Stimulated activated CD4-positive, alpha-beta T cell treated with anti-CD3 and anti-CD28 coated beads, Interleukin-4, amount 100 ng/mL, for 4 hours (primary cell): ENCODE measurements at places on chromosomes 12 and 14.

- DNase-seq: no peak
Observed at GRCh38 chr12:52291267-52291935, at the start of gene KRT81. KRT81 (minus strand) TSS chr12:52291534; CDS start chr12:52291465, 69 bp downstream.

- no peak for DNase-seq
Observed at GRCh38 chr14:101506926-101507835, 54.1 kb upstream of the DIO3 start.

- peak; percentile 24 for DNase-seq
Observed at GRCh38 chr12:109518820-109519665, 41.6 kb downstream of the UBE3B start.

- no peak for DNase-seq
Observed at GRCh38 chr14:51118993-51119392, 24.1 kb upstream of the TRIM9 start.

GRCh38 chr12:52703878-52704277, 554 bp upstream of the KRT77 start:
- no peak for DNase-seq

- DNase-seq: no peak
Observed at GRCh38 chr12:5333096-5333495, 98.8 kb upstream of the NTF3 start.

DNA sequence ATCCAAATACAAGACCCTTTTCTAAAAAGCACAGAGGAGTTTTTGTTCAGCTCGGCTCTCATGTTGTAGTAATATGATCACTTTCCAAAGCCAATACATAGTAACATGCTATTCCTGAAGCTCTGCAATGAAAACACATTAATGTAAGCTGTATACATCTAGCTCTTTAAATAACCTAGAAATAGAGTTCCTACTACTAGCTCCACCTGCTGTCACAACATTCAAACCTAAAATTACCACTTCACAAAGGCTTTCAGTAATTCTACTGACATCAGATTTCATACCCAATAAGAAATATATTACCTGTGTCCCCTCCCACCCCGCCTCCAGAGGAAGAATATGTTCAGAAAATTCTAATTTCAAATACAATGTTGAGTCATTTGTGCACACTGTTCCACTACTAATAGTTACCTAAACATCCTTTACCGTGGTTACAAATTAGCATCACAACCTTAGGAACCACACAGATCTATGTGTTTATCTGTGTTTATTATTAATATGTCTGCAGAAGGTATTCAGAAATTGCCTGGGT, 17.8 kb downstream of the EFCAB11 start:
- no peak for DNase-seq

- no peak for DNase-seq
Observed at GRCh38 chr12:115870021-115870420, 407.5 kb downstream of the MED13L start.

GRCh38 chr14:33851931-33852330, 98.9 kb downstream of the EGLN3 start:
- DNase-seq: no peak

GRCh38 chr12:47534695-47535094, 171.1 kb downstream of the RPAP3 start:
- DNase-seq: no peak

- no peak for DNase-seq
Observed at GRCh38 chr14:77131871-77132486, 9.6 kb downstream of the ZDHHC22 start.

- DNase-seq: peak; percentile 52
Observed at GRCh38 chr12:56151672-56152131, 685 bp upstream of the MYL6B start.

- no peak for DNase-seq
Observed at GRCh38 chr12:55188974-55189556, 31.8 kb upstream of the OR10A7 start.

GRCh38 chr14:75064205-75064567, 362 bp upstream of the ACYP1 start:
- no peak for DNase-seq
